ENCODE measurements at places on chromosomes 6 and 20. TPM values are rescaled to one million over a fixed set of nuclear protein-coding genes. Genes with fewer than 3 reads are reported as not detected.

GRCh38 chr20:41733151-41733550 is 115.0 kb upstream of the CHD6 start:
- DNase-seq, result no peak

- DNase-seq, result no peak
Measured at GRCh38 chr6:79453558-79454042, 83.6 kb downstream of the LCA5 start.

- DNase-seq, result no peak
Measured at GRCh38 chr6:138229663-138230179, 11.4 kb upstream of the PBOV1 start.

Gene SAPCD1
- total RNA-seq, result not detected

Gene SNAP91
- total RNA-seq, result not detected

GRCh38 chr6:145977881-145978280 is 13.7 kb upstream of the SHPRH start:
- DNase-seq, result no peak

Gene PARD6B
- 2.4 TPM for total RNA-seq

DNA sequence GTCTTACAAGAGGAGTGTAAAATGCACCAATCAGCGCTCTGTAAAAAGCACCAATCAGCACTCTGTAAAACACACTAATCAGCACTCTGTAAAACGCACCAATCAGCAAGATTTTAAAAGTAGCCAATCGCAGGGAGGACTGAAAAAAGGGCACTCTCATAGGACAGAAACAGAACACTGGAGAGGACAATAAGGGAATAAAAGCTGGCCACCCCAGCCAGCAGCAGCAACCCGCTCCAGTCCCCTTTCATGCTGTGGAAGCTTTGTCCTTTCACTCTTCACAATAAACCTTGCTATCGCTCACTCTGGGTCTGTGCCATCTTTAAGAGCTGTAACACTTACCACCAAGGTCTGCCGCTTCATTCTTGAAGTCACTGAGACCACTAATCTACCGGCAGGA is 1.7 kb upstream of the AIG1 start:
- no peak for DNase-seq

DNA sequence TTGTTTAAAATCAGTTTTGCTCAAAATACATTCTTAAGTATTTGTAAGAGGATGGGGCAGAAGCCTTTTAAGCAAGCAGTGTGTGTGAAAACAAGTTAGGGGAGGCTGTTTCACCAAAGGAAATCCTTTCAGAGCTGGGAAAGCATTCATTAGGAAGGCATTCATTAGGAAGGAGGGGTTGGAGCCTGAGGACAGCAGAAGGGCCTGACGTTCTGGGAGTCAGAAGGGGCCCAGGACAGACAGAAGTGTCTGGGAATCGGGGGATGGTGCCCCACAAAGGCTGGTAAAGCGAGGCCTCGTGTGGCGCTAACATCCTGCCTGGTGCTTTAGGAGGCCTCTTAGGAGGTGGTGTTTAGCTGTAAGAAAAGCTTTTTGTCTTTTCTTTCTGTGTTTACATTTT is 80.6 kb upstream of the NXT1 start:
- no peak for DNase-seq

Gene STX16
- total RNA-seq, result 20.2 TPM

DNA sequence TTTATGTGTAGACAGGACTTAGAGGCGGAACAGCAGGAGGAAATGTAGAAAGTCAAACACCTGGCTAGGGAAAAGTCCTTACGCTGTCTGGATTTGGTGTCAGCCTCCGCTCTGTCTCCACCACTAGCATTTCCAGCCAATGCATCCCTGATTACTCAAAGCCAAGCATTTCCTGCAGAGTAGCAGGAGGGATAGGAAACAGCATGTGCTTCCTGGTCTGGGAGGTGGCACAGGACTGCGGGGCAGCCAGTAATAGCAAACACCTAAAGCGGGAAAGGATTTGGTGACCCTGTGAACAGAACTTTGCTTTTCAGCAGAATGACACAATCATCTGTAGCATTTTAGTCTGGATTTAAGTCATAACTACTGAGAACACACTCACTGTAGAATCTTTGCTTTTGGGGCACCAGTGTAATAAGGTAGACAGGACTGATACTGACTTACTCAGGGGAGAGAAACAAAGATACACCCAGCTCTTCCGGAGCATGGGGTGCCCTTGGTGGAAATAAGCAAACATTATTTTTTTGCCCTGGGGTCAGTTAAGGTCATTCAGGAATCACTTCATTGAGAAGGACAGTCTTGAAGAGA is 133.3 kb upstream of the AHI1 start:
- no peak for DNase-seq

Gene FOXA2
- 0.42 TPM for total RNA-seq

Gene C6orf118
- not detected for total RNA-seq

DNA sequence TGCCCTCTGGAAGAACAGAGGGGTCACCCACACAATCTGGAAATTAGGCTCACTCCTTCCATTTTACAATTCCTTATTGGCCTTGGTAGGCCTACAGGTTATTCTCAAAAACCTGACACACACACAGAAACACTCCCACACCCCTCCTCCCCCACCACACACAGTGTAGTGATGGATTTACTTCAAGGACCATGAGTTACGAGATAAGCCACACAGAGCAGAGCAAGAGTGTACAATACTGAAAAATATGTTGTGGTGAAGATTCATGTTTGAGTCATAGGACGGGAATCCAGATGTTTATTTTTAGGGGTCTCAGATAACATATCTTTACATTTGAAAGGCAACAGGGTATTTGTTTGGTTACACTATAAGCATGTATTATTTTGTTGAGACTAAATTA is 291.9 kb downstream of the PLCB1 start:
- DNase-seq, result no peak

DNA sequence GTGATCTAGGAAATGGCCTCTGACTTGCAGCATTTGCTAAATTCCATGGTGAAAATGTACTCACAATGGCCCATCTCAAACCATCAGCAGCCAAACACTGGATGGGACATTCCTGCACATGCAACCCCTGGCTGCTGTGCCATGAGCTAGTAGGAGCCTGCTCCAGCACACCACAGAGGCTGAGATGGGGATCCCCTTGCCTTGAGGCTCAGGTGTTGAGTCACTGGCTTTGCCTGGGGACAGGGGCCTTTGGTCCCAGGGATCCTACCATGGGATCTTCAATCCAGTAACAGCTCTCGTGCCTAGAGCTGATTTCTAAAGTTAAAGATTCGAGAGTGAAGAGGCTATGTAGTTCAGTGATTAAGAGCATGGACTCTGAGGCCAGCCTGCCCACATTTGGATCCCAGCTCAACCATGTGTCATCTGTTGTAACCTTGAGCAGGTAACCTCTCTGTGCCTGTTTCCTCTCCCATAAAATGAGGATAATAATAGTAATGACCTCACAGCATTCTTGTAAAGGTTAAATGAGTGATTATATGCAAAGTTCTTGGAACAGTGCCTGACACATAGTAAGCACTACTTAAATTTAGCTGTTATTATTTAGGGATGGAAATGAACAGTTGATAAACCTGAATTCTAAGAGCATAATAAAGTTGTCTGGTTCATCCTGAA is 16.4 kb downstream of the FOXQ1 start:
- no peak for DNase-seq

DNA sequence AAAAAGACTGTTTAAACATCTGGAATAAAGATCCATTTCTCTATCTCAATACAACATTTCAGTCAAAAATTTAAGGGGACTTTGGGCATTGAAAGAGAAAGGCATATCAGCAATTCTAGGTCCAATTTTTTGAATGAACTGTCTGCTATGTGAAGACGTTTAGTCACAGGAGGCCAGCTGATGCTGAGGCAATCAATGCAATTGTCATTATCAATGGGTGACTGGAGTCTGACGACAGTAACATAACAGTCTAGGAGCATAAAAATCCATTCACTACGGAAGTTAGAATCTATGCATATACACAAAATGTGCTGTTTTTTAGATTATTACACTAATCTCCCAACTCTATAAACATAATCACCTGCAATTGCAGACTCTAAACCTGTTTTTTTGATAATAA is 37.8 kb downstream of the TENT5A start:
- no peak for DNase-seq

Gene VSX1
- total RNA-seq, result not detected

Gene CAGE1
- not detected for total RNA-seq

- DNase-seq, result no peak
Measured at GRCh38 chr20:21719592-21720214, 14.2 kb downstream of the PAX1 start.

DNA sequence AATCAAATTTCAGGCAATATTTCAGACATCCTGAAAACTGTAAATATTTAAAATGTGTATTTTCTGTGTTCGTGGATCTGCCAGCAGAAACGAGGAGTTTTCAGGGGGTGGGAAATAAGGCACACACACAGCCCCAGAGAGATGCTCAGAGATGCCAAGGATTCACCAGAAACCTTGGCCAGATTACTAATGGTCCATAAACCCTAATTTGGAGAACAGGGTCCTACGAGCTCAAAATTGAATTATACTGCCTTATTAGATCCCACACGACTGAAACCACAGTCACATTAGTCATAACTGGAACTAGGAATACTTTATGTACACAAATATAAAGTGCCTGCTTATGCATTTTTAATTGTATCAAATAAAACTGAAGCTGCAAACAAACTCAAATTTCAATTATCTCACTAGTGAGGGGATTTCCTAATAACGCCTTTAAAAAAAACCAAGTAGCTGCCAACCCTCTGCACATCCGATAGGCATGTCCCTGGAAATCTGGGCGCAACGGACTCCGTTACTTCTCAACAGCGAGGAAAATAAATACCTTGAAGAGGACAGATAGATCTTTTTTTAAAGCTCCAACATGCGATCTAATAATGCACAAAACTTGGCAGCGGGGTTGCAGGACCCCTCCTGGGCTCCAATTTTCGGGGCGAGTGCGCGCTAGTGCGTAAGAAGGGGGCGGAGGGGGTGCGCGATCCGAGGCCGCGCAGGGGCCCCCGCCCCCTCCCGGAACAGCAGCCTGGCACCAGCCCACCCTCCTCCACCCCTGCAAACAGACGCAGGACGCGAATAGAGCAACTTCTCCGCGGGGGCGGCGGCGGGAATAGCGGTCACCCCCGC is 897 bp downstream of the CHD6 start:
- peak; percentile 23 for DNase-seq

Gene MAFB
- 15.4 TPM for total RNA-seq

Gene ZNF334
- total RNA-seq, result not detected

GRCh38 chr20:44532981-44533331 is 11.1 kb upstream of the SERINC3 start:
- DNase-seq, result no peak

Data from gastrocnemius medialis (tissue), 4 donors.